ENCODE measurements at places on chromosomes 2 and 18. TPM values are rescaled to one million over a fixed set of nuclear protein-coding genes. Genes with fewer than 3 reads are reported as not detected.
A peak's percentile ranks its signal among the peaks of the same experiment; 100 is the strongest.

- peak; percentile 88 for DNase-seq
Measured at GRCh38 chr2:105674401-105674800, 70.3 kb upstream of the NCK2 start.

DNA sequence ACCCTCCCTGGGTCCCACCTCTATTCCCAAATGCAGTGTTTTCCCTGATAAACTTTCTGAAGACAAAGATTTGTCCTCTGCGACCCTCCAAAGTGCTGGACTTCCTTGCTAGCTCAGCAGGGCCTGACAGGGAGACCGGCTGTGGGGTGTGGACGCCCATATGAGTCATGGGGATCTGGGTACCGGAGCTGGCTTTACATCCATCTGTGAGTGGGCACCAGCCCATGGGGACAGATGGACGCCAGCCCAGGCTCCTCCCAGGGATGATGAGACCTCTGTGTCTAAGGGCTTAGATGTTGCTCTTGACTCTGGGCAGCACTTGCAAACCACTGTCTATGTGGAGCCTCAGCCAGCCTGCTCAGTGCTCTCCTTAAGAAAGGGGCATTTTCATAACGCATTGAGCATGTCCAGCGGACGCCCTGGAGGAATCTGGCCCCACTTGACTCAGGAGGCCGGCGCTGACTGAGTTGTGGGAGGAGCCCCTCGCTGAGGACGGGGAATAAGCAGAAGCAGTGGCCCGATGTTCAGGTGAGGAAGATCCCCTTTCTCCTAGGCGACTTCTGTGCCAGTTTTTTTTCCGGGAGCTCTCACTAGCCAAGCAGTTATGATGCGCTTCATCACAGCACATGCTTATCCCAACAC lies 229.4 kb upstream of the MYT1L start:
- no peak for DNase-seq

DNA sequence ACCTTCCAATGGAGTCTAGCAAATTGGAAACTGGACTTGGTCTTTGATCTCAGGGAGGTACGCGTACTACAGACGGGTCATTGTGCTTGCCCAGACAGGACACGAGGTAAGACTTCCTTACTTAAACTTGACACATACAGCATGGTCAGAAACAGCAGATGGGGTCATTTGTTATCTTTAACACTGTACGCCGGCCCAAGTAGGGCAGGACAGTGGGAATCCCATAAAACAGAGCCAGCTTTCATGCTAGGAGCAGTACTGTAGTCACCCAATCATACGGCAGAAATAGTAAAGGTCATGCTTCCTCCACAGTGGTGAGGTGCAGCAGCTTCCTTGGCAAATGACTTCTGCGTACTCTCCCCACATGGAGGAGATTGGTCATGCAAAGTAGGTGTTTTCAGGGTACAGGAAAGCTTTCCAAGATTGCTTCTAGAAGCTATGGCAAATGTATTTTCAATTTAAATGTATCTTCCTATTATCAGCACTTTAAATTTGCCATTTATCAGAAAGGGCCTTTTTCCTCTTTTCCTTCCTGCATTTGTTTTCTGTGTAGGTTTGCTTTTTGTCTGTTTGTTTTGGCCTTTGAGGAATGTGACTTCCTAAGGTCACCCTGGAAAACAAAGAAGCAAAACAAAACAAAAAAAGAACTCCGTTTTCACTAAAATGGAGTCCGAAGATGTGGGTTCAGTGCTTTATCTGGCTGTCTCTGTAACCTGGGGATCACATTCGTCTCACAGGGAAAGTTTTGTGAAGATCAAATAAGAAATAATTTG lies 74.0 kb upstream of the DSG1 start:
- DNase-seq: no peak

DAW1 gene
- total RNA-seq: 1.7 TPM

GAL3ST2 gene
- 0.19 TPM for total RNA-seq

DNA sequence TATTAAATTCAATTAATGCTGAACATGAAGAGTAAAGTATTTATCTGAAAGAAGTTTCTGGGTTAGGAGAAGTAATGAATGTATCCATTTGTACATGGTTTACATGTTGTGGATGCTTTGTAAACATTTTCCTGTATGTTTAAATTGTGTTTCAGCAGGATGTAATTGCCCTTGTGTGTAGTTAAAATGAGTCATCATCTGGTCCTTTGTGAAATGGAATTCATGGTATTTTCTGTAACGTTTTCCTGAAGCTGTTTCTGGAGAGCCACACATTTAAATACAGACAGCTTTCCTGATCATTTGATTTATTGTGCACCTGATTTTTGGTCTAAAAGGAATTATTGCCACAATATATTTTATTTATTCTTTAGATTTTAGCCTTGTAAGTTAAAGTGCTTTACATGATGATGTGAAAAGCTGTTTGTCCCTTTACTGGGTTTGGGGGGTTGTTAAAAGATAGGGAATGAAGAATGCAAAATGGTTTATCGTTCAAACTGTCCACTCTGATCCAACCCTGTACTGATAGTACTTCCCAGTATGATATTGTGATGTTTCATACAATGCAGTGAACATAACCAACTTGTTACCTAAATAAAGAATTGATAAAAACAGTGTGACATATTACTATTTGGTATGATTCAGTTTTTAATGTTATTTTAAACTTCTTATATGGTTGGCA lies 41.7 kb upstream of the SLC3A1 start:
- DNase-seq: no peak

GRCh38 chr2:158359846-158360245 lies 96.7 kb downstream of the CCDC148 start:
- no peak for DNase-seq

DNA sequence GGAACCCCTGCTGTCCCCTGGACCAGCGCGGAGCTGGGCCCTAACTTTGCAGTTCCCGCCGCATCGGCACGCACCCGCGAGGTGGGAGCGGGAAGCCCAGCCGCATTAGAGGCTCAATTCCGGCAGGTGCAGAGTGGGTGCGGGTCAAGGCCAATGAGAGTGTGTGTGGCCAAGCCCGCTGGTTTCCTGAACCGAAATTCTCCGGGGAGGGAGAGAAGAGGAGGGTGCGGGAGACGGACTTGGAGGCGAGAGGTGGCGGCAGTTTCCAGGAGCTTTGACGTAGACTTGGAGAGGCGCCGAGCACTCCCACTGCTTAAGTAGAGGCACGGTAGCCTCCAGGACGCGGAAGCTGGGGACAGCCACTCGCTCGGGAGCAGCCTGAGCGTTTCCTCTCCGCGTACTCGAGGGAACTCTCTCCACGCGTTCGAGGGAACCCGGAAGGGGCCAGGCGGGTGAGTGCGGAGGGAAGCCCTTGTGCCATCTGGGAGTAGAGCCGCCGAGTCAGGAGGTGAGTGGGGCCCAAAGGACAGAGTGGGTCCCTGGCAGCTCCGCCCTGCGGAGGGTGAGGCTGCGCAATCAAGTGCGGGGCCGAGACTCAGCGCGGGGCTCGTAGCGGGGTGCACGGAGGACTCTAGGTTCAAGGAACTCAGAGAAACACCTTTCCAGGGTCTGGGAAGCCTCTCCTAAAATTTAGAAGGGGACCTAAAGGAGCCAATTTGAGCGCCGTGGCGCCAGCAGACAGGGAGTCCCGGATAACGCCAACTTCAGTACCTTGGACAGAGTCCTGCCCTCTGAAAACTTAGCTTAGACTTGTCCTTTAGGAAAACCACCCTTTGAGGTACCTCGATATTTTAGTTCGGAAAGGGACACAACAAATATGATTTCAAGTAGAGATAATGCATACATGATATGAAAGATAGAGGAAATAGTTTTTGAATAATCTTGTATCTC lies at the start of gene FAM237A:
FAM237A (plus strand) TSS at position 413 of the 951 bp plus-strand sequence. CDS start 1,750 bp downstream, outside the sequence.
- DNase-seq: peak; percentile 55

- no peak for DNase-seq
Measured at GRCh38 chr2:207283356-207283755, 117.6 kb upstream of the KLF7 start.

DNA sequence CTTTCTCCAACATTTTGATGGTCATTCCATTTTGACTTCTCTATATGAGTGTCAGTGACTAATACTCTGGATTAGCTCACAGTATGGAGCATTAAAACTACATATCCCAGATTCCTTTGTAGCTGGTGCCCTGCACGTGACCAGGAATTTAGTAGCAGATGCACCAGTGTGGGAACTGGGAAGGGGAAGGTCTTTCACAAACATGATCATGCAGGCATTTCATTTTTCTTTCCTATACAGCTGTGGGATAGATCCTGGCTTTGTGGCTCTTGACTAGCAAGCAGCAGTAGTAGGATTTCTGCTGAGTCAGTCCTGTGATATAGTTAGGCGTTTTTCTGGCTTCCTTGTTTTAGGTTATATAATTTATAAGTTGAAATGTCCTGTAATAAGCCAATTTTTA lies 971.0 kb upstream of the CDH2 start:
- no peak for DNase-seq

DNA sequence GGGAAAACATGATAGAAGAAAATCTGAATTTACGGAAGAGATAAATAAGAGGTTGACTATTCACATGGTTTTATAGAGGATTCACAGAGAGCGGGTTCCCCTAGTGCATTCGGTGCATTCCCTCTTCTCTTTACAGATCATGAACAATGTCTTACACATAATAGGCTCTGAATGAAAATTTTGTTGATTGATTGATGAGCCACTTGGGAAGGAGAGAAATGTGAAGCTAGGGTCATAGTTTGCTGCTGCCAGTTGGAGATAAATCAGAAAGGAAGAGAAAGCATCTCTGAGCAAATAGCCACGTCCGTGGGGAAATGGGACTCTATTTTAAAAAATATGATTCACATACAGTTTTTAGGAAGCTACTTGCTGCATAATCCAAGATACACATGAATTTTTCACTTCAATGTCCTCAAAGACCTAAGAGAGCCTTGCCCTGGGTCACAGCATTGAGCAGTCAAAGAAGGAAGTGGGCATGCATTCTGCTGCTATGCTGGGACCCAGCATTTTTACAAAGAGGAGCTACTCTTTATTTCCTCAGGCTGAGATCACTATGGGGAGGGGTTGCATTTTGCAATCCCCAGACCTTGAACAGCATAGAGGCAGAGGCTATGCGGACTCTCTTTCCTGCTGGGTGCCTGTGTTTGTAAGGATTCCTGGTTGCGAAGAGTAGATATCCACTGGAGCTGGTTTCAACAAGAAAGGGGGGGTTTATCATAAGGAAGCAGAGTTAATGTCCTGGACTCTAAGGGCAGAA lies 395.3 kb downstream of the TSN start:
- no peak for DNase-seq

DNA sequence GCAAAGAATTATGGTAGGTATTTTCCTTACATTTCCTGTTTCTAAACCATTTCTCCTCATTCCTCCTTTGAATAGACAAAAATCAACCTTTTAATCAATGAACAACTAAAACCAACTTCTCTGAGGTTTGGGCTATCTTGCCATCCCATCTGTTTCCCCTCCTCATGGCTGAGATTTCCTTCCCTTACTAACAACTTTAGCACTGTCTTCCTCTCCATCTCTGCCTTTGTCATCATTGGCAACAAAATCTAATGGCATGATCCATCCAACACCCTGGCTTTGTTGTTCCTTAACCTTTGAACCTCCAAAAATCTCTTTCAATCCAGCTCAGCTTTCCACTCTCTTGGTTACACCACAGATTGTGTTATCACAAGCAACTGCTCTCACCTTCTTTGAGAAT lies 95.3 kb upstream of the FAM136A start:
- no peak for DNase-seq

RASGRP3 gene
- total RNA-seq: 22.6 TPM

SERPINB3 gene
- not detected for total RNA-seq

- no peak for DNase-seq
Measured at GRCh38 chr2:181771356-181771755, 91.0 kb upstream of the NEUROD1 start.

DNA sequence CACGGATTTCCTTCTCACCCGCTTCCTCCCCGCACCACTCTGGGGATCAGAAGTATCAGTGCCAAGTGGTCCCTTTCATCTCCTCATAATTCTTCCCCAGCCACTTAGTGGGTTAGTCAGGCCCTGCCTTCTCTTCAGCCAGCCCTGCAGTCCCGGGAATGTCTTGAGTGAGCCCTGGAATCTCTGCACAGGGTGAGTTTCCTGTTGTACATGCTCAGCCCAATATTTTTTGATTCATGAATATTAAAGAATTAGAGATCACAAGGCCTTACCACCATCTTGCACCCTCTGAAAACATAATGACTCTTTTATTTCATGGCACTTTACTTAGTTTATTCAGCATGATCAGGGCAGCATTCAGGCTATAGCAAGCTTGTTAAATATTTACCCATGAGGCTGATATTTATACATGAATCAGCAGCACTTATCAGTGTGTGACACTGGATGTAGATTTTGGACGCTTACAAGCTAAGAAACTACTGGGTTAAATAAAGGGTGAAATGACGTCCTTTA lies 159.4 kb upstream of the FOSL2 start:
- DNase-seq: peak; percentile 70

NABP1 gene
- total RNA-seq: 39.7 TPM

DNA sequence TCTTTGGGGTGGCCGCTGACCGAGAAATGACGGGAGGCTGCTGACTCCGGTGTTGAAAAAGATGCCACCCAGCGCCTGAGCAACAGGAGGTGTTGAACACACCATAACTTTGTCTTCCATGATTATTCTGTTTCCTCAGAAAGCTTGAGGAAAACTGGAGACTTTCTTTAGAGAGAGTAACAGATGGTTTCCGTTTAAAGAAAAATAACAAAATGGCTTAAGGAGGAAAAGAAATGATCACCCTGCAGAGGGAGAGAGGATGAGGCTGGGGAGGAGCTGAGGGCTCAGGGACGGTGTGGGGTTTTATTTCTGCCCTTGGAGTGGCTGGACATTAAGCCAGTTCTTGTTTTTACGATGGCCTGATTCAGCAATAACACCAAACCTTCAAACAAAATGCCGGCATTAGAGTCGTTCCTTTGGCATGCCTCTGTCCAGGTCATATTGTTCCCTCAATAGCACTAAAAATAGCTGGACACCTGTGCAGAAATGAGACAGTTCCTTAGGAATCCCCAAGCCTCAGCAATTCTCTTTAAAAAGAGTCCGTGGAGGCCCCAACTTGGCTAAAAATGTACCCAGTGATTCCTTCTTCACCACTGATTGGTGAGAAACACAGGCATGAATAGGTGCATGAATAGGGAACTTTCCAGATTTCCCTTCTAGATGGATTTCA lies 182.4 kb downstream of the ALPK2 start:
- no peak for DNase-seq

ZNF236 gene
- 18.6 TPM for total RNA-seq

Measured in kidney (tissue), 22 donors.